Left lung (tissue), 14 donors: ENCODE measurements at places on chromosomes 13 and 19. TPM values are rescaled to one million over a fixed set of nuclear protein-coding genes. Genes with fewer than 3 reads are reported as not detected.

ZNF813 gene
- 6.5 TPM for polyA plus RNA-seq

MRI1 gene
- 47.3 TPM for polyA plus RNA-seq

GRCh38 chr19:3333662-3334061 lies 32.7 kb upstream of the NFIC start:
- no peak for DNase-seq

DNA sequence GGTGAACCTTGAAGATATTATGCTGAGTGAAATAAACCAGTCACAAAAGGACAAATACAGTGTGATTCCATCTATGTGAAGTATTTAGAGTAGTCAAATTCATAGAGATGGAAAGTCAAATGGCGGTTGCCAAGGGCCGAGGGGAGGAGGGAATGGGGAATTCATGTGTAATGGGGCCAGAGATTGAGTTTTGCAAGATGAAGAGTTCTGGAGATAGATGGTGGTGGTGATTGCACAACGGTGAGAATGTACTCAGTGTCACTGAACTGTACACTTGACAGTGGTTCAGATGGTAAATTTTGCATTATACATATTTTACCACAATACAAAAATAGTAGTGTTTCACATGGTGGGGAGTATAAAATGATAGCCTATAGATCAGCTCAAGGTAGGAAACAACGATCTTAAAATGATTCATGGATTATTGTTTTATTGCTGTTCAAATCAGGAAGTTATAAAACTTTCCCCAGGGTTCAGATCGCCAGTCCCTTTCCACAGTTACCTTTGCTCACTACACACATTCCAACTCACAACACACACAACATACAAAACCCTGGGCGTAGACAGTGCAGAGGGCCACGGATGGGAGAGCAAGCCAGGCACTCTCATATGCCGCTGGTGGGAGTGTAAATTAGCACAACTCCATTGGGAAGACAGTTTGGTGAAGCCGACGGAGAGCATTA lies 219.9 kb downstream of the ZIC5 start:
- no peak for DNase-seq

- DNase-seq, result no peak
Measured at GRCh38 chr19:30566681-30567420, 194.7 kb downstream of the ZNF536 start.
